ENCODE measurements at places on chromosomes 6 and 20. TPM values are rescaled to one million over a fixed set of nuclear protein-coding genes. Genes with fewer than 3 reads are reported as not detected.

The PRICKLE4 gene
- total RNA-seq: 0.43 TPM

The RPN2 gene
- total RNA-seq: 180 TPM

The SYCP2L gene
- not detected for total RNA-seq

The GJA10 gene
- not detected for total RNA-seq

The COL12A1 gene
- 170 TPM for total RNA-seq

The AGER gene
- 0.82 TPM for total RNA-seq

The OPN5 gene
- not detected for total RNA-seq

The PERP gene
- total RNA-seq: 20.2 TPM

The SLC16A10 gene
- not detected for total RNA-seq

The MAP7 gene
- not detected for total RNA-seq

The TULP4 gene
- total RNA-seq: 39.2 TPM

The ERVFRD-1 gene
- total RNA-seq: not detected

The DNPH1 gene
- 93.9 TPM for total RNA-seq

The MAK gene
- not detected for total RNA-seq

The PNLDC1 gene
- not detected for total RNA-seq

The C6orf52 gene
- total RNA-seq: not detected

The C6orf163 gene
- total RNA-seq: 0.09 TPM

The ELOVL4 gene
- 7.7 TPM for total RNA-seq

The WFDC5 gene
- not detected for total RNA-seq

The RIPOR3 gene
- total RNA-seq: 11.0 TPM

The OTOR gene
- not detected for total RNA-seq

The SLC4A11 gene
- 1.4 TPM for total RNA-seq

The CAP2 gene
- total RNA-seq: 20.9 TPM

The SALL4 gene
- 0.09 TPM for total RNA-seq

The SLC35A1 gene
- 20.4 TPM for total RNA-seq

The CPNE5 gene
- total RNA-seq: 0.09 TPM

The BTN2A1 gene
- 7.9 TPM for total RNA-seq

The TMC2 gene
- total RNA-seq: not detected

The TSBP1 gene
- total RNA-seq: not detected
